Left hindlimb (tissue), 1 donor: ENCODE measurements at places on chromosomes 3 and 15.

DNA sequence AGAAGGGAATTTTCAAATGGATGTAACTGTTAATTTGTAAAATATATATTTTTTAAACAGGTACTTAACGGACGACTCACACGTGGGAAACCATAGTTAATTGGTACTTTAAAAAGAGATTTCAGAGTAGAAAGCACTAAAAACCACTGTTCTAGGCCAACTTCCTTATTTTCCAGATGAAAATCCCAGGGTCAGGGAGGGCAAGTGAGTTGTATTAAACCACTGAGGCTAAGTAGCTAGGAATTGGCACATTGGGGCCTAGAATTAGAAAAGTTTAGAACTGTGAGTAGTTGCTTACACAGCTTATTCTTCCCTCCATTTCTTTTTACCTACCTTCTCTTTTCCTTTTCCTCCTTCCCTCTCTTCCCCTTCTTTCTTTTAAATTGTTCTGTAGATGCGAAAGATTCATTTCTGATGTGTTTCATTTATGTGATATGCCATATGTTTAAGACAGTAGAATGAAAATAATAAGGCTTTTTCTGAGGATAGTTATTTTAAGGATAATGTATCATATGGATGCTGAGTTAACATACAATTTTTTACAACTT is 4.1 kb upstream of the UTS2B start:
- DNase-seq, result no peak

GRCh38 chr3:146404436-146404835 is 64.9 kb downstream of the PLSCR2 start:
- DNase-seq, result no peak

DNA sequence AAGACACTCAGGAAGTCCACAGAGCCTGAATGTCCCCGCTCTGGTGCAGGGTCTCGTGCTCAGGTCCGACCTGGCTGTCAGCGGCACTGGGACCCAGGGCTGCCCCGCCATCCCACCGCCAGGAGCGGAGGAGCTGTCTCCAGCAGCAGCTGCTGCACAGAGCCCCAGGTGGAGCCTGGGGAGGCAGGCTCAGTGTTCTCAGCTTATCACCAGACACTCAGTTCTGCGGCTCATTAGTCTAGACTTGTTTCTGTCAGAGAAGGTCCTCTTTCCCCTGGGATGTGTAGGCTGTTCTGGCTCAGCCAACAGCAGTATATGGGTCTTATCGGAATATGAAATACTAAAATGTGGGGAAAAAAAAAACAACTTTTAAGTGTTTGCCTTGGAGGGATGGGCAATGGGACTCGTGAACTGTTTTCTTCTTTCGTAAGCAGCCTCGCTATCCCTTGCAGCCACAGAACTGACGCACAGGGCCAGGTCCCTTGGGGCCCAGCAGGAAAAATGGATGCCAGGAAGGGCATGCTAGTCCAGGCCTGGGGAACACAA is 75.9 kb downstream of the KLF13 start:
- no peak for DNase-seq

DNA sequence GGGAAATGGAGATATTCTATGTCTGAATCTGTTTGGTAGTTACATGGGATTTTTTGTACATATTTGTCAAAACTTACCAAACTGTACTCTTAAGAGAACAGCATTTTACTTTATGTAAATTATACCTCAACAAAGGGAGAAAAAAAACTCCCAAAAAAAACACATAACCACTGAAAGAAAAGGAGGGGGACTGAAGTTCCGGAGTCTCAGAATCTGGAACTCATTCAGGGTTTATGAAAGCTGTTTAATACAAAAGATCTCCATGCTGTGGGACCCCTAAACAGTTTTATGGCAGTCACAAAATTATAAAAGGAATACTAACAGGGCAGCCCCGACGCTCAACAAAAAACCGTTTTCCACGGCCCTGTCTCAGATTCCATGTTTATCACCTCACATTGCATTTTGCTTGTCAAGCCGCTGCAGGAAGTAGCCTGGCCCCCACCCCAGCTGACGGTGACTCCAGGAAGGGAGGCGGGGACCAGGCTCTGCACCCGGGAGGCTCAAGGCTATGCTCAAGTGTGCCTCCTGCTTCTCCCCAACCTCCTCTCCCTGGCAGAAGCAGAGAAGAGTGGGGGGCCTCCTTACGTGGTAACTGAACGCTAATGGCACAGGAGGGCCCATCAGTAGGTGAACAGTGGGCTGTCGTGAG is 29.3 kb downstream of the RFT1 start:
- no peak for DNase-seq

GRCh38 chr3:123154020-123154985 is 47.4 kb upstream of the SEC22A start:
- DNase-seq, result no peak
